ENCODE measurements at places on chromosomes 11 and 22.

- DNase-seq: no peak
These were observed 85.3 kb downstream of the C11orf87 start for GRCh38 chr11:109507331-109507730.

DNA sequence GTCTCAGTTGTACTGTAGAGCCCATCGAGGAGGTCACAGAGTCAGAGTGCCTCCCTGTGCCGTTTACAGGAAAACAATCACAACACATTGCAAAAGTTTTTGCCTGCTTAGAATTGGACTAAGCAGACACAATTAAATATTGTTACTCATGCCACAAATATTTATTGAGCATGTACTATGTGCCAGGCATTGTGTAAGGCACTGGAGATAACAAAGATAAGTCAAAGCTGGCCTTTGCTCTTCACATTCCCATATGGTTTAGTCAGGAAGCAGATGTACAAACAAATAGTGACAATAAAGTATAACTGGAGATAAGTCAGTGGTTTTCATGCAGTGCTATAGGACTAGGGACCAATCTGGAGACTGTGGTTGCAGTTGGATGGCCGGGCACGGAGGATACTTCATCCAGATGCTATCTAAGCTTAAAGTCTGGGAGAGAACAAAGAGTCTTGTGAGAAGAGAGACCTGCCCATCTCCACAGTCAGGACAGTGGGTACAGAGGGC is 550.7 kb downstream of the INSC start:
- DNase-seq: no peak

- DNase-seq: no peak
These were observed 333.9 kb upstream of the C11orf87 start for GRCh38 chr11:109088086-109088485.

- DNase-seq: no peak
These were observed 59.4 kb upstream of the CD44 start for GRCh38 chr11:35079611-35080010.

- no peak for DNase-seq
These were observed 166.8 kb downstream of the CSNK2A3 start for GRCh38 chr11:11186249-11186648.

DNA sequence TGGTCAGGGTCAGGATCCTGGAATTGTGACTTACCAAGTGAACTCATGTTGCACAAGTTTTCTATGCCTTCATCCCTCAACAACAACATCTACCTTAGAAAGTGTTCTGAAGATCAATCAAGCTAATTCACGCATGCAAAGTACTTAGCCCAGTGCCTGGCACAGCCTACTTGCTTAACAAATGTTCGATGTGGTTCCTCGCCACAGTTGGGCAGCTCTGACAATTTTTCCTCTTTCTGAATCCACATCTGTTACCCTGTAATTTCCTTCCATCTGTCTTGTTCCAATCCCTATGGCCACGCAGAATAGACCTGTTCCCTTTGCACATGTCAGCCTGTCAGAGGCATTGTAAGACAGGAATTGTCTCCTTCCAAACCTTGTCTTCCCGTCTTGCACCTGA is 1415.2 kb downstream of the TBC1D22A start:
- DNase-seq: no peak
